ENCODE measurements at places on chromosomes 5 and 9. TPM values are rescaled to one million over a fixed set of nuclear protein-coding genes. Genes with fewer than 3 reads are reported as not detected.

SLC9A3 gene
- total RNA-seq: 1.1 TPM

ZNF169 gene
- 2.5 TPM for total RNA-seq

TCERG1 gene
- total RNA-seq: 28.4 TPM

MLANA gene
- total RNA-seq: not detected

CNTFR gene
- not detected for total RNA-seq

UGT3A2 gene
- total RNA-seq: not detected

ALDH1A1 gene
- total RNA-seq: 5.1 TPM

SEMA4D gene
- total RNA-seq: 0.19 TPM

DRD1 gene
- not detected for total RNA-seq

IFNK gene
- total RNA-seq: not detected

SLC36A3 gene
- total RNA-seq: not detected

RC3H2 gene
- total RNA-seq: 53.5 TPM

IRX4 gene
- total RNA-seq: not detected

MSX2 gene
- total RNA-seq: 1.1 TPM

RGS3 gene
- 51.6 TPM for total RNA-seq

GABRA1 gene
- not detected for total RNA-seq

CACFD1 gene
- total RNA-seq: 2.7 TPM

ATP6V0E1 gene
- total RNA-seq: 351 TPM

RANBP3L gene
- total RNA-seq: not detected

PAEP gene
- total RNA-seq: not detected

ITGA1 gene
- total RNA-seq: 28.9 TPM

CCNI2 gene
- not detected for total RNA-seq

PTCH1 gene
- total RNA-seq: 1.3 TPM

RGS7BP gene
- total RNA-seq: 0.85 TPM

ISOC1 gene
- 32.6 TPM for total RNA-seq

PKD2L2 gene
- total RNA-seq: 0.38 TPM

SPATA31D4 gene
- not detected for total RNA-seq

HTR4 gene
- not detected for total RNA-seq

DNAJA1 gene
- 95.8 TPM for total RNA-seq

SHOC1 gene
- under 0.01 TPM for total RNA-seq

CXCL14 gene
- under 0.01 TPM for total RNA-seq

NDUFAF2 gene
- 30.2 TPM for total RNA-seq

SAXO1 gene
- under 0.01 TPM for total RNA-seq

PCDHA8 gene
- under 0.01 TPM for total RNA-seq

SPOCK1 gene
- total RNA-seq: 173 TPM

TAF11L7 gene
- total RNA-seq: not detected

PCDHA1 gene
- total RNA-seq: not detected

PRELID1 gene
- 167 TPM for total RNA-seq

PCDH1 gene
- total RNA-seq: 0.77 TPM

CYLC2 gene
- not detected for total RNA-seq

FAM200C gene
- 6.3 TPM for total RNA-seq

NSUN2 gene
- 82.1 TPM for total RNA-seq

GPR151 gene
- total RNA-seq: not detected

TNFSF15 gene
- total RNA-seq: 1.5 TPM

AGXT2 gene
- total RNA-seq: not detected

ABLIM3 gene
- total RNA-seq: 22.8 TPM

PLAC8L1 gene
- not detected for total RNA-seq

Measured in regular cardiac myocyte (primary cell).